Stimulated activated CD4-positive, alpha-beta T cell treated with anti-CD3 and anti-CD28 coated beads, Interleukin-1b, Interleukin-23, amount 100 ng/mL, for 1 hour (primary cell): ENCODE measurements at places on chromosomes 2 and 18.

- DNase-seq: no peak
These were observed 618 bp upstream of the TNS1 start for GRCh38 chr2:218003281-218003944.

GRCh38 chr2:37711308-37711731, 39.9 kb upstream of the CDC42EP3 start:
- DNase-seq: no peak

- no peak for DNase-seq
These were observed 50.3 kb downstream of the RPL37A start for GRCh38 chr2:216548901-216549331.

- no peak for DNase-seq
These were observed 38.4 kb downstream of the ARL4C start for GRCh38 chr2:234458466-234458865.

- no peak for DNase-seq
These were observed 57.5 kb downstream of the KIF5C start for GRCh38 chr2:148932536-148932935.

- DNase-seq: no peak
These were observed 198.5 kb downstream of the KLHL29 start for GRCh38 chr2:23583467-23583866.

DNA sequence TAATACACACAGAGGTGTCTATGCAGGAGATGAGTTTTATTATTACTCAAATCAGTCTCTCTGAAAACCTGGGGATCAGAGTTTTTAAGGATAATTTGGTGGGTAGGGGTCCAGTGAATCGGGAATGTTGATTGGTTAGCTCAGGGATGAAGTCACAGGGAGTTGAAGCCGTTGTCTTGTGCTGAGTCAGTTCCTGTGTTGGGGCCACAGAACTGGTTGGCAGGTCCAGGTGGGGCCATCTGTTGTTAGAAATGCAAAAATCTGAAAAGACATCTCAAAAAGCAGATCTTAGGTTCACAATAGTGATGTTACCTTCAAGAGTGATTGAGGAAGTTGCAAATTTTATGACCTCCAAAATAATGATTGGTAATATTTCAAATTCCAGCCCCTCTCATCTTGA, 86.9 kb downstream of the VSNL1 start:
- DNase-seq: no peak

GRCh38 chr2:174493549-174494331, 6.9 kb upstream of the GPR155 start:
- DNase-seq: no peak

DNA sequence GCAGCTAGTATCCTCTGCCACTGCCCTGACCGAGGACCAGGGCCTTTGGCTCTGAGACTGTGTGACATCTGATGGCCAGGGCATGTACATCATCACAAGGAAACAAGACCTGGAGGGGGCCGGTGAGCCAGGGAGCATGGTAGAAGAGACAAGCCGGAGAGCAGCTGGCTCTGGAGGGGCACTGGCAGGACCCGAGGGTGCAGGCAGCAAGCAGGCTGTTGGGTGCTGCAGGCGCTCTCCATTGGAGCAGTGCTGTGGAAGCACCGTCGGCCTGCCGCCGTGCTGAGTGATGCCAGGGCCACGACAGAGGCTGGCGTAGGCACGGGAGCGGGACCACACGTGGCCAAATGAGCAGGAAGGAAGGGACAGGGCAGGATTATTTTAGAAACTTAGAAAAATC, 335.2 kb downstream of the GBX2 start:
- no peak for DNase-seq

- peak; percentile 1 for DNase-seq
These were observed 597 bp downstream of the RNF103 start for GRCh38 chr2:86623043-86623493.

DNA sequence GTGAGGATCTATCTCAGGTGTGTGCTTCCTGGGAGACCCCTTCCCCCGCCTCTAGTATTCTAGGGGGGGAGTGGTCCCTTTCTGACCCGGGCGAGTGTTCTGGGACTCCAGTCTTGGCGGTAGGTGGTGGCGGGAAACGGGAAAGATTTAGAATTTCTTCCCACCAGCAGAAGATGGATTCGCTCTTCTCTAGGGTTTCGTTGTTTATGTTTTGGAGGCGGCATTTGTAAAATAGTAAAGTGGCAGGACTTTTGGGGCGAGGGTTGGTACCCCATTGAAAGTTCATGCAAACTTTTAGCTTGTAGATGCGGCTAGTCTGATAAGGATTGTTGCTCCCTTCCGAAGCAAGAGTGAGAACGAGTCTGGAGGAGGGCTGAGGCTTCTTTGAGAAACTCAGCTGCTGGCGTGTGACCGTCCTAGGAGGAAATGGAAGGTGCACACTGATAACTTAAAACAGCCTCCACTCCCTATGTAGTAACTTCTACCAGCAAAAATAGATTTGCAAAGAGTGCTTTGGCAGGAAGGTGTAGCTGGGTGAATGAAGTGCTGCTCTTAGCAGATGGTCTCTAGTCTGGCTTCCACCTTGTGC, 412 bp downstream of the GPD2 start:
- DNase-seq: no peak

- no peak for DNase-seq
These were observed 103.0 kb downstream of the HNRNPLL start for GRCh38 chr2:38499548-38500282.

GRCh38 chr2:80303909-80304837, at the start of gene LRRTM1:
LRRTM1 (minus strand) TSS chr2:80304752; CDS start chr2:80303819, 933 bp downstream.
- DNase-seq: no peak

GRCh38 chr2:12855508-12855907, 138.8 kb downstream of the TRIB2 start:
- no peak for DNase-seq

DNA sequence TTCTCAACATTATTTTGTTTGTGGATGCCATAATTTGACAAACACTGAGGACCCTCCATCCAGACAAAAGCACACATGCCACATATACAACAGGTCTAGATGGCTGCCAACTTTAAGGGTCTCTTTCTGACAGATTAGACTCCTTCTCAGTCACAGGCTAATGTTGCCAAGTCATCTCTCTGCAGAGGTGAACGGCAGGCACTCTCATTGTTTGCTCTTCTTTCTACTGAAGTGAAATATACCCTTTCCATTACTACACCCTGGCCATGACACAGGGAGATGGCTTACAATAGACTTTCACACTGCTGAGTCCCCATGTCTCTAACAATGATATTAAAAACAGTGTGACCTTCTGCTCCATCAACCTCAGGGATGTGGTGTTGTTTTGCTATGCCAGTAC, 47.5 kb upstream of the ZNF397 start:
- no peak for DNase-seq

DNA sequence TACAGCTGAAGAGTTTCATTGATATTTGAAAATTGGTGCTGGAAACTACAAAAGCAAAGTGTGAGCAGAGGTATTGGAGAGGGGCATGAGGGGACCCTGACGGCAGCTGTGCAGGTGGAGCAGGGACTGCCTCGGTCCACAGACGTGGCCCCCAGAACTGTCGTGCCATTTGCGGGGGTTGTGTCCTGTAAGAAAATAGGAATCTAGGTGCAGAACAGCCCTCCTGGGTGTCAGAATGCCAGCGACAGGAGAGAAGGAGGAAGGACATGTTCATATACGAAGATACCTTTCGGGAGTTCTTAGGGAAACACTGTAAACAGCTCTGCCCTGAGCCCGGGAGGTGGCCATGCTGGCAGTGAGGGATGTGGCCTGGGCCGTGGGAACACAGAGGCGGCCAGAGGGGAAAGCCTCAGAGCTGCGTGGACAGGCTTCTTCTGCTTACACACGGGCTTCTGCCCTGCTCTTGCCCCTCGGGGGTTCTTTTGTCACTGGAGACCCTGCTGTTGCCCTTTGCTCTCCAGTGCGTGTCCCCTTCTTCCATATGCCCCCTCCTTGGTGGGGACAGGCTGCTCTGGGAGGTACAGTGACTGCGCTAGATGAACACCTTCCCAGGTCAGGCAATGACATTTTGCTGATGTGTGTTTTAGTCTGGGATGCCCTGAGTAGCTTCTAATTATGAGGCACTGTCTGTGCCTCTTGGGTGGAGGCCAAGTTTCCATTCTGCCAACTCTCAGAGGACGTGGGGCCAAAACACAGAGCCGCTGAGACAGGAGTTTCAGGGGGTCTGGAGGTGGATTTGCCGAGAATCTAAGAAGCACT, 81.9 kb upstream of the TXNDC2 start:
- no peak for DNase-seq

DNA sequence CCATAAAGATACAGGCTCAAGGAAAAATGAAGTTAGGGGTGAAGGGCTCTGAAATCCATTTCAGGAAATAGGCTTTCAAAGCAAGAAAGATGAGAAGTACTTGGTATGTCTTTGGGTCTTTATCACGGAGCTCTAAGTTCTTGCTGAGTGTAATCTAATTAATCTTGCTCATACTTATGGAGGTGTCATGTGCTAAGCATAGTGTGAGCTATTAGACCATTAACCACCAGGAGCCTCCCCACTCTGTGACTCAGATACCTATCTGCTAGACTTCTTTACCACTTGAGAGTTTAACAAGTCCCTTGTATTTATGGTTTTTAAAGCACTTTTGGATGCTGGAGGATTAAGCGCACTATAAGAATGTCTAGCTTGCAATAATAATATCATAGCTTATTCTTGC, 678.7 kb downstream of the EPHA4 start:
- no peak for DNase-seq

DNA sequence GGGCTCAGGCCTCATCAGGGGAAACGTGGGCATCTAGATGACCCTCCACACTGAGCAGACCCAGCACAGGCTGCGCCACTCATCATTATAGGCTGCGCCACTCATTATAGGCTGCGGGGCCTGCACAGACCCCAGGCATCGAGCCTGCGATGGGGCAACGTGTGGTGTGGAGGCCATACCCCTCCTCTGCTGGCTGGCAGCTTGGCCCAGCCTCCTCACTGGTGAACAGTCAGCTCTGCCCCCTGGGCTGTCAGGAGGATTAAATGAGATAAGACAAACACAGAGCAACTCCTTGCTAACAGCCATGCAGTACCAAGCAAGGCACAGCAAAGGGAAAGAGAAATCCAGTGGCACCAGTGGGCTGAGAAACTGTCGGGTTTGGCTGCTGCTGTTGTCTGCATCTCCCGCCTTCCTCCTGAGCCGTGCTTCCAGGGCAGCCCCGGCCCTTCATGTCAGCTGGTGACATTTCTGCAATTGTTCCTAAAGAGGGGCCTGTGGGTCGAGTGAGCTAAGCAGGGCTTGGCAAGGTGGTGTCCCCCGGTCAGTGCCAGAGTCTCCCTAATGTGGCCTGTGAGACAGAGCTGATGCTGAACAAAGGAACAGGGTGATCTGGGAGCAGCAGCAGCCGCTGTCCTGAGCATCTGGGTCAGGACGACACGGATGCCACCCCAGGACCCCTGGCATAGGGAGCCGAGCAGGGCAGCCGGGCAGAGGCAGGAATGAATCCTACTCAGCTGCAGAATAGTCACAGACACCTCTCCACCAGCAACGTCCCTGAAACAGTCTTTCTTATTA, 48.7 kb downstream of the RRM2 start:
- DNase-seq: no peak

- no peak for DNase-seq
These were observed 114.6 kb downstream of the MYO5B start for GRCh38 chr18:50080316-50080715.

DNA sequence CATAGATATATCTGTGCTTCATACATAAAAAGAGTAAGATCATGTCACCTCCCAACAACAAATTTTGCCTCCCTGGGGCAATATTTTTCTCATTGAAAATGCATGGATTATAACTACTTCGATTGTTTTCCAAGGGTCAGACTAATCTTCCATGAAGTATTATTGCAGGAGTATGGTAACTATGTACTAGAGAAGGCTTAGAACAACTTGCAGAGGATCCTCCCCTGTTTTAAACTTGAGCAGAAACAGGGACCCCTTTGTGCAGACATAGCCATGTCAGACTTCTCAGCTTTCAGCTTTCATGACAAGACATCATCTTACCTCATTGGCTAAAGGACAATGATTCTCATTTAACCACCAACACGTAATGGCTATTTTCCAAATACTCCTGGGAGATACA, 13.2 kb upstream of the RAB27B start:
- DNase-seq: no peak

GRCh38 chr2:25303633-25304236, 38.0 kb downstream of the DNMT3A start:
- no peak for DNase-seq

DNA sequence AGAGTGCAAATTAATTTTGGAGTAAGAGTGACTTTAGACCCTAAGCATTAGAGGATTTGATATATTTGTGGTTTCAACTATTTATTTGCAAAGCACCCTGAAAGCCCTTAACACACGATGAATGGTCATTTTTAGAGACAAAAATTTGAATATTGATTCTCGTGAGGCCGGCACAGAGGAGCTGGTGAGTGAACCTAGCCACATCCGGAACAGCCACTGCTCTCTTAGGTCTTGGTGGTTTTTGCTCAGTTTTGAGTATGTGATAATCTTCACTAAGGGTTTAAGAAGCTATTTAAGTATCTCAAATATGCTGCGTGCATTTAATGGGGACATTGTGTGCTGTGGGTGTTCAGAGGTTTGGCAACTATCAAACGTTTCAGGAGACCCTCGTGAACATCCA, 204.8 kb downstream of the TSN start:
- DNase-seq: no peak

DNA sequence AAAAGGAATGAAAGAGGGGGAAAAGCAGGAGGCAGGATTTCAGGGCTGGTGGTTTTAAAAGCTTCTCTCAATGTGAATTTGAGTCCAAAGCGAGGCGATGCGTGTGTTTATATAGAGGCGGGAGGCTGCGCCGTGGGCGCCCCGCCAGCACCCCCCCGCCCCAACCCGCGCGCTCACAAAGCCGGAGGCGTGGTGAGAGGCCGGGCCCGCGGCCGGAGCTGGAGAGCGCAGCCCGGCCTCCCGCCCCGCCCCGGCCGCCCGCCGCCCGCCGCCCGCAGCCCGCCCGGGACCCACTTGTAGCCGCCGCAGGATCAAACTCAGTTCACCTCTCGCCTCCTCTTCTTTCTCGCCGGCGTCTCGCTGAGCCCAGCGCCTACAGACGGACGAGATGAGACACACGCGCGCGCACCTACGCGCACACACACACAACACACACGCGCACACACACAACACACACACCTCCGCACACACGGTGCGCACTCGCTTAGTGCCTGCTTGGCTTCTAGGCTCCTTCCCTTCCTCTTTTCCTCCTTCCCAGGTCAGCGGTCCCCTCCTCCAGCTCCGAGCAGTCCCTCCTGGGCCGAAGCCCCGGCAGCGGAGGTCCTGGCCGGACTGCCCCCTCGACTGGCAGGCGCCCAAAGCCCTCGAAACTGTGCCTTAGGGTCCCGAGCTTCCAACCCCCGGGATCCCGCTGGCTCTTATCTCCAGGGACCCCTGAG, 1.3 kb upstream of the CYP26B1 start:
- DNase-seq: no peak

DNA sequence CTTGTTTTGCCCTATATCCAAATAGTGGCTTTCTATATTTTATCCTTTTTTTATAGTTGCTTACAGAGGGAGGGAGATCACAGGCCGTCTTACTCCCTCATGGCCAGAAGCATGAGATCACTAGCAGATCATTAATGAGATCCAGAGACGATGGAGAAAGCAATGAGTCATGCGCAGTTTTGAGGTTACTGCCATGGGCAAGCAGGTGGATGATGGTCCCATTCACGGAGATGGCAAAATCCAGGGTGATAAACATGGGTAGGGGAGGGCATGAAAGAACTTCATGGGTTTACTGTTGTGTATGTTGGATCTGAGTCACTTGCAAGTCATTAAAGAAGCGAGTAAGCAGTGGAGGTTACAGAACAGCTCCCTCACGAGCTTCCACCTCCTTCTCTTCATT, 60.4 kb downstream of the C18orf63 start:
- DNase-seq: no peak
